ENCODE measurements at places on chromosomes 5 and 9.
A peak's percentile ranks its signal among the peaks of the same experiment; 100 is the strongest.

DNA sequence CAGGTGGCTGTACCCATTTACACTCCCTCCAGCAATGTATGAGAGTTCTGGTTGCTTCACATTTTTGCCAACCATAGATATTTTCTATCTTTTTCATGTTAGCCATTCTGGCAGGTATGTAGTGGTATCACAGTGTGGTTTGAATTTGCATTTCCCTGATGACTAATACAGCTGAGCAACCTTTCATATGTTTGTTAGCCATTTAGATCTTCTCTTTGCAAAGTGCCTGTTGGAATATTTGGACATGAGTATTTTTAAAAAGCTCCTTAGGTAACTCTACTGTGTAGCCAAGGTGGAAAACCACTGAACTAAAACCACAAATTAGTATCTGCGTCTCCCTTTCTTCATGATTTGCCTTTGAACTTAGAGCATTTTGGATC, 31.9 kb downstream of the IRF1 start:
- DNase-seq, result no peak

- DNase-seq, result peak; percentile 16
Measured at GRCh38 chr9:129006328-129007034, 21.6 kb downstream of the SH3GLB2 start.

DNA sequence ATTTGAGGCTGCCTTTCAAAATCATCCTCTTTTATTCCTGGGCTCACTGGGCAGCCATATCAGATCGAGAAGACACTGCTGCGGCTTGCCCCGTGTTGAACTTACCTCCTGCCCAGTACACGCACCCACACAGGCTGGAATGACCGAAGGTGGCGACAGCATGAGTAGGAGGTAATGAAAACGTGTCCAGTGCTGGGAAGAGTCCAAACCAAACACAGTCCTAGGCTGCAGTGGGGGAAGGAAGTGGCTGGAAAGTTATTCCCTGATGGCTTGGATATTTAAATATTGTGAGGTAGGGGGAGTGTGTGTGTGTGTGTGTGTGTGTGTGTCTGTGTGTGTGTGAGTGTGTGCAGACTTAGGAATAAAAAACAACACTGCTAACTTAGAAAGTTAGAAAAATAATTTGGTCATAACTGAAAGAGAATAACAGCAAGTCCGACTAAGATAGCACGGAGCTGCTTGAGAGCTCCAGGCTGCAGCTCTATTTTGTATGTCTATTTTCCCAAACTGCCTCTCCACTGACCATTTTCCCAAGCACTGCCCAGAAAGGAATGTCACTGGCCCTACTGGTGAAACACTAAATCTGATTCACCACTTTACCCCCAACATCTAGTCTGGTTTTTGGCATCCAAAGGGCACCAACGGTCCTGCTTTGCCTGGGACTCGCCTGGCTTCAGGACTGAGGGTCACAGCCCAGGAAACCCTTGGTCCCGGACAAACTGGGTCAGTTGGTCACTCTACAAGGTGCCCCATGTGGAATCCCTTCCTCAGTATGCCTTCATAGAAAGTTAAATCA, 41.2 kb downstream of the ANKH start:
- no peak for DNase-seq

DNA sequence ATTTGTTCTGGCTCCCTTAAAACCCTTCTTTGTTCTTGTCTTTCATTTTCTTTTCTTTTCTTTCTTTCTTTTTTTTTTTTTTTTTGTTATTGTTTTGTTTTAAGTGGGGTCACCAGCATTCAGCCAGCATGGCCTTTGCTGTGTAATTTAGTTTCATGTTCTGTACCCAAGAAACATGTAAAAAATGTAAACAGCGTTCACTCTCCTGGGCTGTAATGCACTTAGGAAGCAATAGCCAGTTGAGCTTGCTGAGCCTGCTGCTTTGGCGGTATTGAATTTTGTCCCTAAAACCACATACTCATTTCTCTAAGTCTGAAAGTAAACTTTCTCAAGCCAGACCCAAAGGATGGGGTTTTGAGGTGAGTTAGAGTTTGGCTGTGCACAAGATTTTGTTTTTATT, 158.6 kb downstream of the PAPPA start:
- no peak for DNase-seq

DNA sequence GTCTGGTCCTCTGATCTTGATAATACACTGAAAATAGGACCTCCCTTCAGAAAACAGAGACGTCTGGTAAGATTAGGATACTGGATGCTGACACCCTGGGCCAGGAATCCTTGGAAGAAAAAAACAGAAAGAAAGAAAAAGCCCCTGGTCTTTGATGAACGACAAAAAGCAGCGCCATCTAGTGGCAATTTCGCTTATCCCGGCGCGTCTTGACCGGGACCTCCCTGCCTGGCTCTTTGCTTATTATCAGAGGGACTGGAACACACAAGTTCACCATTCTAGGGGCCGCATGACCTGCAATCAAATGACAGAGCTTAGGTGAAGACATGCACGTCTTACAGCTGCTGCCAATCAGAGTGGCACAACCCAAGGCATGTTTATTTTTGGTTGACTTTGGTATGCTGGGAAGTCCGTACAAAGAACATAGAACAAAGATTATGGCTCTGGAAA, 114.9 kb upstream of the NFIB start:
- no peak for DNase-seq

DNA sequence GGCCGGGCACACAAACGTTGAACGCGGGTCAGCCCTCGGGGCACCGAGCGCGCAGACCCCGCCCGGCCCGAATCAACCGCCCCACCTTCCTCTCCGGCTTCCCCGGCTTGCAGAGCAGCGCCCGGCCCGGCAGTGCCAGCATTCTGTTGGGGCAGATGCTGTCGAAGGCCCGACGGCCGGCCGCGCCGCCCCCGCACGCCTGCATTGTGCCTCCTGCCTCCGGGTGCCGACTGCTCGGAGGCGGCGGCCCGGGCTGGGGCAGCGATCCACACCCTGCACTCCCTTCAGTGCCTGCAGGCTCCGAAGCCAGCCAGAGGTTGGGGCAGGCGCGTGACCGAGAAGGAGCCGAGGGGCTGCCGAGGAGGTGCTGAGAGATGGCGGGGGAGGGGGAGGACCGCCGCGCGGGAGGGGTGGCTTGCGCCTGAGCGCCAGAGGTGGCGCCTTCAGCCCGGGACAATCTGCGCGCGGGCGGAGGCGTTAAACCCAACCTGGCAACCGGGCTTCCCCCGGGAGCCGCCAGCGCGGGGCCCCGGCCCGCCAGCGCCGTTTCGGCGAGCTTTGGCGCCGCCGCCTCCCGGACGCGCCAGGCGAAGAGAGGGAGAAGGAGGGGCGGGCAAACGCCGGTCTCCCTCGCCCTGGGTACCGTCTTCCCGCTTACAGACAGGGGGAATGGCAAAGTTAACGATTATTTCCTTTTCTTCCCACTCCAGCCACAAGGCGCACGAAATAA, at the start of gene MCIDAS:
TSS of gene MCIDAS (minus strand) at position 382 of the 730 bp plus-strand sequence. CDS start at position 205, 177 bp downstream.
- DNase-seq, result no peak

DNA sequence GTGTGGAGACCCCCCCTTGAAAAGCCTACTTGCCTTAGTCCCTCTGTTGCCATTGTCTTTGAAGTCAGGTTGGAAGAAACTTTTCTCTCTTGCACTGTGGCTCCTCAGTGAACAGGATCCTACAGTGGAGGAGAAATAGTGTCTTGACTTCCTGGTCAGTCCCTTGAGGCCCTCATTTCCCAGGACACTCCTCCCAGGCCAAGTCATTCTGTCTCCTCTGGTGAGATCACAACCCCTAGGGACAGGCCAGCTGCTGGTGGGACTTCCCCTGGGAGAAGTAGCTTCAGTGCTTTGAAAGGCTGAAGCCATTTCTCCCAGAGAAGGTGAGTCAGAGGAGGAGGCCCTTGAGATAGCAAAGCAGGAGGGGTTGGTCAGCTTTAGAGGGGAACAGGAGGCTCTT, 10.1 kb upstream of the GRIA1 start:
- no peak for DNase-seq

- DNase-seq, result no peak
Measured at GRCh38 chr9:134890155-134890495, 9.5 kb downstream of the FCN2 start.

GRCh38 chr5:135834639-135835529, at the start of gene SLC25A48:
SLC25A48 (plus strand) TSS chr5:135834663; CDS start chr5:135834848, 185 bp downstream.
- DNase-seq, result no peak

DNA sequence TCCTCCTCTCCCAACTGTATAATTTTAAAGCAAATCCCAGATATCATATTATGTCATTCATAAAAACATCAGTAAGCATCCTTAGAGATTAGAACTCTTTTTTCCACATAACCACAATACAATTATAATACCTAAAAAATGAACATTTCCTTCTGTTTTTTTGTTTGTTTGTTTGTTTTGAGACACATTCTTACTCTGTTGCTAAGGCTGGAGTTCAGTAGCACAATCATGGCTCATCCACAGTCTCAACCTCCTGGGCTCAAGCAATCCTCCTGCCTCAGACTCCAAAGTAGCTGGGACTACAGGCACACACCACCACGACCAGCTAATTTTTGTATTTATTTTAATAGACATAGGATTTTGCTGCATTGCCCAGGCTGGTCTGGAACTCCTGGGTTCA, 8.0 kb downstream of the F2R start:
- DNase-seq, result no peak

DNA sequence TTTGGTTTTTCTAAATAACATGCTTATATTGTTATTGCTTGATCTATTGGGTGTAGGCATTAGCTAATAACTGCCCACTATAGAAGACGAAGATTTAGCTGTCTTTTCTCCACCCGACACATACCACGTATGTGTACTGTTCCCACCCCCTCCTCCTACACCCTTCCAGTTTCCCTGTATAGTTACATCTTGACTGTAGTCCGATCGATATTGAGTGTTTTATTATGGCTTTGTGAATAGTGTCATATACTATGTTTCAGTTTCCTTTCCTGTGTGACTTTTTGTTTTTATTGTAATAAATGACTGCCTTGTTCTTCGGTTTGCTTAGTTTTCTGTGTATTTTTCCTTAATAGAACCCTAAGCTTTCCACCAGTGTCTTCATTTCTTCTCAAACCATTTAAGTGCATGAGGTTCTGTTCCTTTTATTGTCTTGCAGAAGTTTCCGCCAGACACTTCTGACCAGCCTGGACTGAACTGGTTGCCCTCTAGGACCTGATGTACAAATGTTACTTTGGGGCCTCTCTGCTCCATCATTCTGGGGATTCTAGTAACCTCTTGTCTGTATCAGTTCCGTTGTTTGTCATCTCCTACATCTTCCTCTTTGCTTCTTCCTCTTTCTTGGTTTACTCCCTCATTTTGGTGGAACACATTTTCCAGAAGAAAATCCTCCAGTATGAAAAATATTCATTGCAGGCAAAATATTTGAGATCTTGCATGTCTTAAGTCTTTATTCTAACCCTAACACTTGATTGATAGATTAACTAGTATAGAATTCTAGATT, 61.8 kb downstream of the PRKACG start:
- no peak for DNase-seq

DNA sequence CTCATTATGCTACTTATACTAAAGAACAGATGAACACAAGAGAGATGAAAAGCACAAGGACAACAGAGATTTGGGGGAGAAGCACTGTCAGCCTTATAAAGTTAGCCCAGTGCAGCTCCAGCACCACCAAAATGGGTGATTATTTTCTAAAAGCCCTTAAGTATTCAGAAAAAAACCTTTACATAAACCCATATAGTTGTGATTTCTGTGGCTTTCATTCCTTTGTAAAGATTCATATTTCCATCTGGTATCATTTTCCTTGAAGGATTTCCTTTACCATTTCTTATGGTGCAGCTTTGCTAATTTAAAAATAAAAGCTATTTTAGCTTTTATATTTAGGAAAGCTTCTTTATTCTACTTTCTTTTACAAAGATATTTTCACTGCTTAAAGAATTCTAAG, 311.0 kb downstream of the TMEM167A start:
- no peak for DNase-seq

DNA sequence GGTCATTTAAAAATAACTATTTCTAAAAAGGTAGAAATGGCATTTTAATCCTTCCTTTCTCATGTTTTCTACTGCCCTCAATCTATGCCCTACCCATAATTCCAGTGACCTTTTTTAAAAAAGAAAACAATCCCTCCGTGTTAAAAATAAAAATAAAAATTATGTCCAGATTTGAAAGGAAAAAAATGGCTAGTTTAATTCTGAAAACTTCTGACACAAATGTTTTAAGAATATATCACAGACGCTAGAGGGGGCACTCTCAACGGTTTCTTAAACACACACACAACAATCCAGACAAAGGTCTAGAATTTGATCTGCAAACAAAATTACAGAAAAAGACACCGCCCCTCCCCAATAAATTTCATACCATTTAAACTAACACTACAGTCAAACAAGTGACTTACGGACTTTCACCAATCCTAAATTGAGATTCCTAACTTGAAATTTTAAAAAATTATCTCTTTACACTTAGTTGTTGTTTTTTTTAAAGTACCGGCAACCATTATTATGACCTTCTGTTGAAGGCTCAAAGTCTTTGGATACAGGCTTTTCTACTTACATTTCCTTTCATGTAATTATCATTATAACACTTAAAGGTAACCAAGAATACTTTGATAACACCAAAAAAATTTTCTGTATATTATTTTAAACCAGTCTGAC, 38.2 kb downstream of the CLINT1 start:
- no peak for DNase-seq

DNA sequence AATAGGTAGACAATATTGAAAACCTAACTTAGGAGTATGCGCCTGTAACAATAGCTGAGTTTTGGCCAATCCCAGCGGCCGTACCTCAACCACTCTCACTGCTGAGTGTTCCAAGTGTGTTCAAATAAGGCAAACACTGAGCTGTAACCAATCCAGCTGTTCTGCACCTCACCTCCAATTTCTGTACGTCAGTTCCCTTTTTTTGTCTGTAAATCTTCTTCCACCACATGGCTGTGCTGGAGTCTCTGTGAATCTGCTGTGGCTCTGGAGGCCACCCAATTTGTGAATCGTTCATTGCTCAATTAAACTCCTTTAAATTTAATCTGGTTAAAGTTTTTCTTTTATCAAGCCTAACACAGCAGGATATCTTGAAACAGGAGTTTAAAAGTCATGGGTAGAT, 116.3 kb downstream of the SLC28A3 start:
- no peak for DNase-seq

DNA sequence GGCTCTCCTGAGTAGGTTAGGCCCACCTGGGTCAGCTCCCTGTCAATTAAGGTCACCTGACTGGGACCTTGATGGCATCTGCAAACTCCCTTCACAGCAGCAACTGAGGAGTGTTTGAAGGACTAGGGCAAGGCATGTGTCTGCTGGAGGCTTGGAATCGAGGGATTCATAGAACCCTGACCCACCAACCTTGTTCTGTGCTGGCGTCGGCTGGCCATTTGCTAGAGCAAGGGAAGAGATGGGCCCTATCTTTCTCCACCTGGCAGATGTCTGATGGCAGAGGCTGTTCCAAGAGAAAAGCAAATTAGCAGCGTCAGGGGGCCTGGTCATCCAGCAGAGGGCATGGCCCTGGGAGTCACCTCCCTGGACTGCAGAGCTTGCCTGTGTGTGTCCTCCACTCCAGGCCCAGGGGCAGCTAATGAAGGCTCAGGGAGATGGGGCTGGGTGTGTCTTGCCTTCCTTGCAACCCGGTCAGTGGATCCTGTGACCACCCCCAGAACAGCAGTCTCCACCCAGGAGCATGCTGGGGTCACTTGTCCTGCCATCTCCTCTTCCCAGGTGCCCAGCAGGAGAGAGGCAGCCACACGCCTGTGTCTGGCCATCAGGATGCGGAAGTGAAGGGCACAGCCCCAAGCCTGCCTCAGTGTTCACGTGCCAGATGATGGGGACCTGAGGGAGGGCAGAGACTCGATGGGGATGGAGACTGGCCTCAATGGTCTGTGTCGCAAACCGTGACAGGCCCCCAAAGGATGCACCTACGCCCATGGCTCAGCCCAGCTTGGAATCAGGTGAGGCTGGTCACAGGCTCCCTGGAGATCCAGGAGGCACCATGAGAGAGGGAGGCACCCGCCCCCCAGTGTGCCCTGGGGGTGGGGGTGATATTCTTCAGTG, 53.9 kb downstream of the BARX1 start:
- no peak for DNase-seq

GRCh38 chr5:122152266-122152900, 23.0 kb downstream of the ZNF474 start:
- DNase-seq, result no peak
